ENCODE measurements at places on chromosomes 2 and 18. TPM values are rescaled to one million over a fixed set of nuclear protein-coding genes. Genes with fewer than 3 reads are reported as not detected.

ZCCHC2 gene
- total RNA-seq = 5.7 TPM

SMIM21 gene
- total RNA-seq = not detected

NT5C1B gene
- total RNA-seq = not detected

PLEKHA3 gene
- total RNA-seq = 4.8 TPM

Measured in epithelial cell of alveolus of lung (primary cell).